ENCODE measurements at places on chromosomes 12 and 14. TPM values are rescaled to one million over a fixed set of nuclear protein-coding genes. Genes with fewer than 3 reads are reported as not detected.

SLCO1B1 gene
- not detected for total RNA-seq

CLEC6A gene
- not detected for total RNA-seq

RNASE7 gene
- not detected for total RNA-seq

UNC79 gene
- under 0.01 TPM for total RNA-seq

GLIPR1L1 gene
- not detected for total RNA-seq

PHC1 gene
- total RNA-seq = 15.4 TPM

A2M gene
- total RNA-seq = 189 TPM

PRIMA1 gene
- not detected for total RNA-seq

POTEG gene
- total RNA-seq = not detected

TMPRSS12 gene
- not detected for total RNA-seq

AREL1 gene
- total RNA-seq = 13.5 TPM

PTPN21 gene
- 8.5 TPM for total RNA-seq

BCAT1 gene
- 48.9 TPM for total RNA-seq

KITLG gene
- 11.4 TPM for total RNA-seq

TAS2R8 gene
- not detected for total RNA-seq

EXOC3L4 gene
- total RNA-seq = 1.9 TPM

AICDA gene
- total RNA-seq = not detected

NOS1 gene
- total RNA-seq = not detected

PTPRB gene
- total RNA-seq = 0.88 TPM

PRH2 gene
- not detected for total RNA-seq

IL23A gene
- not detected for total RNA-seq

SCNN1A gene
- 7.8 TPM for total RNA-seq

GPRC5D gene
- total RNA-seq = not detected

KLRC1 gene
- not detected for total RNA-seq

RNASE13 gene
- total RNA-seq = not detected

RHOJ gene
- 6.6 TPM for total RNA-seq

SLC17A8 gene
- not detected for total RNA-seq

PZP gene
- total RNA-seq = not detected
